Fibroblast of skin of right quadriceps (primary cell): ENCODE measurements at places on chromosomes 13 and 19.

GRCh38 chr19:50061650-50062049, 35.8 kb downstream of the ZNF473 start:
- DNase-seq, result no peak

GRCh38 chr19:30488191-30488590, 116.0 kb downstream of the ZNF536 start:
- DNase-seq, result peak; percentile 58

GRCh38 chr19:3821857-3822364, 35.7 kb upstream of the MATK start:
- peak; percentile 15 for DNase-seq

GRCh38 chr13:82647540-82647939, 1234.7 kb downstream of the SLITRK1 start:
- DNase-seq, result no peak

- DNase-seq, result peak; percentile 22
Observed at GRCh38 chr13:42367831-42368230, 95.9 kb downstream of the AKAP11 start.

GRCh38 chr19:8036434-8037099, 16.0 kb upstream of the CCL25 start:
- DNase-seq, result no peak

- DNase-seq, result no peak
Observed at GRCh38 chr19:4974880-4975469, 6.1 kb downstream of the KDM4B start.

- DNase-seq, result no peak
Observed at GRCh38 chr13:113655346-113656002, 2.5 kb downstream of the ATP4B start.

DNA sequence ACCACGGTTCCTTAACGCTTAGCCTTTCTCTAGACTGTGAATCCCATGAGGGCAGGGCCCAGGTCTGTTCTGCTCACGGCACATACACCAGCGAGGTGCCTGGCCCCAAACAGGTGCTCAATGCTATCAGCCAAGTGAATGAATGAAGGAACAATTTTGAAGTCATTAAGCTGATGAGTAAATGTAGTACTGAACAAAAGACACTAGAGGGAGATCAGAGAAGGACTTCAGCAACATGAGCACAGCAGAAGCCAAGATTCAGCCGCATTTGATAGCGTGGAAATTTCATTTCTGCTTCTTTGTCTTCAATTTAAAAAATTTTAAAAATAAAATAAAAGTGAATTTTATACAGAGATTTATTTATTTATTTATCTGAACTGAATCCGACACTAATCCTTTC, 20.1 kb upstream of the MYO16 start:
- peak; percentile 10 for DNase-seq

GRCh38 chr19:55563261-55563690, 17.4 kb downstream of the ZNF579 start:
- DNase-seq, result no peak
